NCI-H460 (cell line): ENCODE measurements at places on chromosomes 2 and 18.

- no peak for DNase-seq
Measured at GRCh38 chr2:72789241-72789640, 36.6 kb downstream of the EXOC6B start.

DNA sequence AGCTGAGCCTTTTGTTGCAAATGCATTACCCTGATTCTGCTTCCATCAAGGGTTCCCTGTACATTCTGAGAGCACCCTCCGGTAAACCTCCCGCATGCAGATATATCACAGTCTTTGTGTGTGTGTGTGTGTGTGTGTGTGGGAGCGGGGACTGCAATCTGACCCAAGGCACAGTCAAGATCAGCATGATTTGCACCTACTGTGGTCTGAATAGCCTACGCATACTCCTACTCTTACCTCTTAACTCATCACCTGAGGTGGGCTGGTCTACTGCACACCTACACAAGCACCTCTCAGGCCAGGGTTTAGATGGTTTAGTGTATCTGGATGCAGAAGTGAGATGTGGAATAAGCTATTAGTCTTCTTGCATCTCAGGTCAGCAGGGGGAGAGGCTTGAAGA, 174.6 kb downstream of the FSHR start:
- no peak for DNase-seq

DNA sequence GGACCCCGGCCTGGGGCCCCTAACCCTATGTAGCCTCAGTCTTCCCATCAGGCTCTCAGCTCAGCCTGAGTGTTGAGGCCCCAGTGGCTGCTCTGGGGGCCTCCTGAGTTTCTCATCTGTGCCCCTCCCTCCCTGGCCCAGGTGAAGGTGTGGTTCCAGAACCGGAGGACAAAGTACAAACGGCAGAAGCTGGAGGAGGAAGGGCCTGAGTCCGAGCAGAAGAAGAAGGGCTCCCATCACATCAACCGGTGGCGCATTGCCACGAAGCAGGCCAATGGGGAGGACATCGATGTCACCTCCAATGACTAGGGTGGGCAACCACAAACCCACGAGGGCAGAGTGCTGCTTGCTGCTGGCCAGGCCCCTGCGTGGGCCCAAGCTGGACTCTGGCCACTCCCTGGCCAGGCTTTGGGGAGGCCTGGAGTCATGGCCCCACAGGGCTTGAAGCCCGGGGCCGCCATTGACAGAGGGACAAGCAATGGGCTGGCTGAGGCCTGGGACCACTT, 16.4 kb downstream of the EMX1 start:
- DNase-seq, result no peak

DNA sequence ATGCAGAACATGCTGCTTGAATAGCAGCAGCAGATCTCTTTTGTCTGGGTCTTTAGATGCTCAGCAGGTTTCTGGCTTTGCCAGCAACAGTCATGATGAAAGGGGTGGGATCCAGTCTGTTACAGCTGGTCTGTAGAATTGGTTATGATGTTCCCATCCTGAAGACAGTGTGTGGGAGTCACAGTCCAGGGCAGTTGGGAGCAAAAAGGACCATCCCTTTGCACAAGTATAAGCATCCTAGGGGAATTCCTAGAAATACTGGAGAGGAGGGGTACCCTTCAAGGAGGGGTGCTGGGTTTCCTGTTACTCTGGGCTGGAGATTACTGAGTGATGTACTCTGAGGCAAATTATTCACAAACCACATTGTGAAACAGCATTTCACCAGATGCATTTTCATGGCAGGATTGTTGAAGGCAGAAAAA, 119.9 kb upstream of the RND3 start:
- no peak for DNase-seq

DNA sequence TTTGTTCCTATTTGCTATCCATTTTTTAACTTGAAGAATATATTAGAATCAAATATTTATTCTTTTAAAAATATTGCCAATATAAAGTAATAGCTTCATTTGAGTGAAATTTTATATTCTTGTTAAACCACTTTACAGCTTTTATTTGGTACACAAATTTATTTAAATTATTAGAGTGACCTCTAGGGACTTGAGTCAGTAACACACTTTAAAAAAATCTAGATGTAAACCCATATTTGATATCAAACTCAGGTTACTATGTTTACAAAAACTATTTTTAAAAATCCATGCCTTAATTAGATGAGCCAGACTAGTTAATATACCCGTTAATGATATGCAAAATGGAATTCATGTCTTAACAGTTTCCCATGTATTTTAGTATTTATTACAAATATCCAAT, 134.6 kb downstream of the MAP4K4 start:
- no peak for DNase-seq

DNA sequence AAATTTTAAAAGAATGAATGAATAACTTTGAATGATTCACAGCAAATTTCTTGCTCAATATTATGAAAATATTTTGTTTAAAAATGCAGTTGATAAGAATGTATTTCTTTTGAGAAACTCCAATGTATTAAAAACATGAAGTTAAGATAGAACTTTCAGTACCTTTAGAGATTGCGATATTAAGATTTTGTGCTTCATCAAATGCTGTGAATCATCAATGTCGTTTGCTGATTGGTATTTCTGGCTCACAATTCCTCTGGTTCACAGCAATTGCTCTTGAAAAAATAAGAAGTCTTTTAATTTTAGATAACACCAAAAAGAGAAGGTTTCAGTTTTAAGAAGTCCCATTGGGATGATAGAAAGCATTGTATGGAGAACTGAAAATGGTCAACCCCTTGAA, 228.7 kb downstream of the IKZF2 start:
- DNase-seq, result no peak

GRCh38 chr18:74063023-74063422, 84.6 kb downstream of the FBXO15 start:
- DNase-seq, result no peak

- no peak for DNase-seq
Measured at GRCh38 chr2:69306393-69306821, 80.6 kb downstream of the GFPT1 start.
